ENCODE measurements at places on chromosomes 7 and 10. TPM values are rescaled to one million over a fixed set of nuclear protein-coding genes. Genes with fewer than 3 reads are reported as not detected.
A peak's percentile ranks its signal among the peaks of the same experiment; 100 is the strongest.

- no peak overlapping the region for H3K4me3 ChIP-seq
- no peaks in the 10 kb centered on the region for H3K36me3 ChIP-seq
- H3K27ac ChIP-seq = no peak overlapping the region
- no peak for DNase-seq
These were observed 76.6 kb downstream of the RBM33 start for GRCh38 chr7:155721056-155721455.

GRCh38 chr10:68508090-68508489 is 19.2 kb downstream of the SLC25A16 start:
- no peaks in the 10 kb centered on the region for H3K36me3 ChIP-seq
- H3K4me1 ChIP-seq = no peaks in the 10 kb centered on the region
- no peak overlapping the region for H3K4me3 ChIP-seq
- no peak for DNase-seq
- no peaks in the 10 kb centered on the region for H3K27me3 ChIP-seq

GRCh38 chr10:131852823-131853609 is 47.8 kb upstream of the PPP2R2D start:
- H3K4me3 ChIP-seq = no peak overlapping the region
- no peak for DNase-seq
- no peaks in the 10 kb centered on the region for H3K4me1 ChIP-seq
- no peaks in the 10 kb centered on the region for H3K36me3 ChIP-seq
- no peak overlapping the region for H3K27ac ChIP-seq

- DNase-seq = no peak
- peaks cover 20% of the 10 kb centered on the region for H3K4me1 ChIP-seq
- H3K27ac ChIP-seq = no peak overlapping the region
- no peaks in the 10 kb centered on the region for H3K36me3 ChIP-seq
These were observed 76.7 kb upstream of the EN2 start for GRCh38 chr7:155380976-155381851.

DNA sequence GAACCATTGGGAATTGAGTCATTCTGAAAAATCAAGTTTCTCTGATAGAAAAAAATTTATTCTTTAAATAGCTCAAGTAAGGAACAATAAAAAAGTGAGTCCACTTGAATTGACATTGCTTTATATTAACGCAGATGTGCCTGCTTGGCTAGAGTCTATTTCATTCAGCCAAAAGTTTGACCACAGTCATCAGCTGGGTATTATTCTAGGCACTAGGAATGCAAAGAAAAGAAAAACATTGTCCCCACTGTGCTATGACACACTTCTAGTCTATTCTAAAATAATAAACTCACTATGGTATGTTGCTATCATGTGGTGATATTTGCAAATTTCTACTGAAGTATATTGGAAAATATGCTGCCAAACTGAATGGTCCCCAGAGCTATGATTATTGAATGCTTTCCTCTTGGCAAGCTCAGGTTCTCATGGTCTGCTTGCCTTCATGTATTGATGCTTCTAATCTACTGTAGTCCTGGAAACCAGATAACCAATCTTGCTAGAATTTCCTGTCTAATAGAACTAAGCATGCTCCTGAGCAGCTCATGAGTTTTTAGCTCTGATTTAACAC is 8.3 kb downstream of the SFRP4 start:
- no peak overlapping the region for H3K4me3 ChIP-seq
- no peaks in the 10 kb centered on the region for H3K4me1 ChIP-seq
- no peak overlapping the region for H3K27ac ChIP-seq
- H3K27me3 ChIP-seq = no peaks in the 10 kb centered on the region
- H3K36me3 ChIP-seq = no peaks in the 10 kb centered on the region

DNA sequence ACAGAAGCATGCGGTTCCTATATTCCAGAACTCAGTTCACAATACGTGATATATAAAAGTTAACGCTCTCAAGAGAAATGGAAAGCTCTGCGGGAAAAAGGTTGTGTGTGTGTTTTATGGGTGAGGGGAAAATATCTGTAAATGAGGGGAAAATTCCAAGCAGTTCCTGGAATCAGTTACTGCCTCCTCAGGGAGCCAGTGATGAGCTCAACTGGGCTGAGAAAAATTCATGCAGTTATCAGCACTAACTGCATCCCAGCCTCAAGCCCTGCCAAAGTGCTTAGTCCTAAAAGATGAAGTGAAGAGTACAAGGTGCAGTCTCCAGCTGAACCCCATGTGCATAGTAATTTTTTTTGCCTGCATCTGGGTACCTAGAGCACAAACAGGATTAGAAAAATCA is 191.9 kb downstream of the CDK14 start:
- no peak overlapping the region for H3K4me3 ChIP-seq
- no peak for DNase-seq

- no peaks in the 10 kb centered on the region for H3K27me3 ChIP-seq
- no peaks in the 10 kb centered on the region for H3K36me3 ChIP-seq
- H3K27ac ChIP-seq = no peak overlapping the region
- DNase-seq = no peak
- no peak overlapping the region for H3K4me3 ChIP-seq
These were observed 17.6 kb upstream of the SCIN start for GRCh38 chr7:12552876-12553275.

DNA sequence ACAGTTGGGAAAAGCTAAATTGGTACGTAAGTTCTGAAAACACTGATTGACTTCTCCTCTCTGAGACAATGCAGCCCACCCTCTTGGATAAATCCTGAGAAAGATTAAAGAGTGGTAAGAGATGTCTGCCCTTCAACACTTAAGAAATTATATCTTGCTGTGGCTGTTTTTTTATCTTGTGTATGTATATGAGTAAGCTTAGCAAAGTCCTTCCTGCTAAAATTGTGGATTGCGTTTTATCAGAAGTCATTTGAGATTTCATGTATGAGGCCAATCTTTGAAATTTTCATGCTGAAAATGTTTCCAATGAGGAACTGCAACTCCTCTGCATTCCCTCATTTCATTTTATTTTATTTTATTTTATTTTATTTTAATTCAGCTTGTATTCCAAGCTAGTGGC is 106.2 kb upstream of the INHBA start:
- H3K4me3 ChIP-seq = no peak overlapping the region
- no peaks in the 10 kb centered on the region for H3K4me1 ChIP-seq
- no peak for DNase-seq
- no peaks in the 10 kb centered on the region for H3K36me3 ChIP-seq

GRCh38 chr7:44063547-44063893 is 1.8 kb downstream of the PGAM2 start:
- H3K4me3 ChIP-seq = no peak overlapping the region
- H3K36me3 ChIP-seq = no peaks in the 10 kb centered on the region
- no peaks in the 10 kb centered on the region for H3K4me1 ChIP-seq
- no peak for DNase-seq

GRCh38 chr7:87152897-87153641 is 816 bp downstream of the DMTF1 start:
- H3K36me3 ChIP-seq = no peaks in the 10 kb centered on the region
- peak overlapping the region; percentile 38 for H3K4me3 ChIP-seq
- H3K4me1 ChIP-seq = peaks cover 13% of the 10 kb centered on the region
- no peaks in the 10 kb centered on the region for H3K27me3 ChIP-seq
- H3K27ac ChIP-seq = peak overlapping the region; percentile 98

GRCh38 chr7:70135656-70136055 is 537.4 kb downstream of the AUTS2 start:
- no peak for DNase-seq
- no peak overlapping the region for H3K27ac ChIP-seq
- H3K27me3 ChIP-seq = no peaks in the 10 kb centered on the region
- H3K36me3 ChIP-seq = no peaks in the 10 kb centered on the region
- H3K4me3 ChIP-seq = no peak overlapping the region
- H3K4me1 ChIP-seq = no peaks in the 10 kb centered on the region

- no peak overlapping the region for H3K27ac ChIP-seq
- H3K4me1 ChIP-seq = peaks cover 7% of the 10 kb centered on the region
These were observed 29.9 kb downstream of the DCLRE1C start for GRCh38 chr10:14924013-14924412.

GRCh38 chr10:71578069-71578468 is 141.5 kb downstream of the C10orf105 start:
- no peaks in the 10 kb centered on the region for H3K27me3 ChIP-seq
- no peak overlapping the region for H3K27ac ChIP-seq
- DNase-seq = no peak
- no peaks in the 10 kb centered on the region for H3K36me3 ChIP-seq

DNA sequence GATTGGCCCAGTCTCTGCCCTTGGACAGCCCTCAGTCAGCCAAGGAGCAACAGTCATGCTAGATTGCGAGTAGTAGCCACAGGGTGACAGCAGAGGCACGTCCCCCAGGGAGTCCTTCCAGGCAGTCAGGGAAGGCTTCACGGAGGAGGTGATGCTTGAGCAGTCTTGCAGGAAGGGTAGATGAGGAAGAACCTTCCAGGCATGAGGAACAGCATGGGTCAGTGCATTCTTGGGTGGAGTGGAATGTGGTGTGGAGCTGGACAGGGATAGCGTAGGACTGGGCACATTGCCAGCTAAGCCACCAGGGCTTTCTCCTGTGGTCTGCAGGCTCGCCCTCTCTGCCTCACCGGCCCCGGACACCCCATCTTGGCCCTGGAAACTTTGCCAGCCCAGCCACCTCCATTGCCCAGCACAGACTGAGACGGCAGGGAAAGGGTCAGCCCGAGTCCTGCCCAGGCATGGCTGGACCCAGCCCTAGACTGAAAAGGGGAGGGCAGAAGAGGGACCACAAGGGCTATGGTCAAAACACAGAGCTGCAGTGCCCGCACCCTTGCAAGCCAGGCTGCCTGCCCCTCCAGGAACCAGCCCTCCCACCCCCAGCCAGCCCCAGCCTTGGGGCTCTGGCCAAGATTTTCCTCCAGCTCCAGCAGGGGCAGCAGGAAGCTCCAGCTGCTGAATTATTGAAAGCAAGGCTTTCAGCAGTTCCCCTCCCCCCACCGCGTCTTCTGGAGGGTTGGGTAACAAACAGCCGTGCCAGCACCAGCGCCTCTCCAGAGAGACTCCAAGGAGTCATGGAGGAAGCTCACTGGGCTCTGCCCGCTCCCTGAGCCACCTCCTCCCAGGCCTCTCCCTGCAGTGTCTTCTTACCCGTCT is 18.7 kb downstream of the SRRM3 start:
- peak; percentile 71 for DNase-seq
- H3K27me3 ChIP-seq = peaks cover 28% of the 10 kb centered on the region
- H3K36me3 ChIP-seq = no peaks in the 10 kb centered on the region
- no peaks in the 10 kb centered on the region for H3K4me1 ChIP-seq

- H3K4me3 ChIP-seq = no peak overlapping the region
- no peaks in the 10 kb centered on the region for H3K4me1 ChIP-seq
- no peak overlapping the region for H3K27ac ChIP-seq
- H3K27me3 ChIP-seq = no peaks in the 10 kb centered on the region
- no peaks in the 10 kb centered on the region for H3K36me3 ChIP-seq
These were observed 294.6 kb downstream of the PARD3 start for GRCh38 chr10:34520510-34520909.

GRCh38 chr10:30038781-30039536 is 20.4 kb downstream of the JCAD start:
- no peaks in the 10 kb centered on the region for H3K36me3 ChIP-seq
- DNase-seq = no peak
- H3K4me1 ChIP-seq = peaks cover 15% of the 10 kb centered on the region
- H3K27me3 ChIP-seq = no peaks in the 10 kb centered on the region
- H3K27ac ChIP-seq = no peak overlapping the region

DNA sequence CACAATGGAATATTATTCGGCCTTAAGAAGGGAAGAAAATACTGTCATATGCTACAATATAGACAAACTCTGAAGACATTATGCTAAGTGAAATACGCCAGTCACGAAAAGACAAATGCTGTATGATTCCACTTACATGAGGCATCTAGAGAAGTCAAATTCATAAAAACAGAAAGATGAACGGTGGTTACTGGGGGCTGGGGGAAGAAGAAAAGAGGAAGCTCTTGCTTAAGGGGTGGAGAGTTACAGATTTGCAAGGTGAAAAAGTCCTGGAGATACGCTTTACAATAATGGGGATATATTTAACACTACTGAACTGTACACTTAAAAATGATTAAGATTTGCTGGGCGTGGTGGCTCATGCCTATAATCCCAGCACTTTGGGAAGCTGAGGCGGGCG is 49.0 kb downstream of the PSMC2 start:
- no peak for DNase-seq
- H3K36me3 ChIP-seq = no peaks in the 10 kb centered on the region
- H3K4me1 ChIP-seq = peaks cover 3% of the 10 kb centered on the region
- no peaks in the 10 kb centered on the region for H3K27me3 ChIP-seq
- H3K27ac ChIP-seq = no peak overlapping the region
- no peak overlapping the region for H3K4me3 ChIP-seq

- no peak overlapping the region for H3K4me3 ChIP-seq
- H3K4me1 ChIP-seq = peaks cover 17% of the 10 kb centered on the region
- H3K27ac ChIP-seq = no peak overlapping the region
- DNase-seq = no peak
- no peaks in the 10 kb centered on the region for H3K36me3 ChIP-seq
These were observed 13.9 kb downstream of the NAPEPLD start for GRCh38 chr7:103134836-103135554.

GRCh38 chr10:18423058-18423637 is 228.2 kb downstream of the NSUN6 start:
- H3K27me3 ChIP-seq = no peaks in the 10 kb centered on the region
- no peaks in the 10 kb centered on the region for H3K36me3 ChIP-seq
- DNase-seq = no peak
- no peak overlapping the region for H3K27ac ChIP-seq

- no peak overlapping the region for H3K27ac ChIP-seq
- no peaks in the 10 kb centered on the region for H3K27me3 ChIP-seq
- H3K4me1 ChIP-seq = no peaks in the 10 kb centered on the region
- no peak for DNase-seq
- H3K4me3 ChIP-seq = no peak overlapping the region
These were observed 156.6 kb upstream of the SEMA3D start for GRCh38 chr7:85343484-85343883.

DNA sequence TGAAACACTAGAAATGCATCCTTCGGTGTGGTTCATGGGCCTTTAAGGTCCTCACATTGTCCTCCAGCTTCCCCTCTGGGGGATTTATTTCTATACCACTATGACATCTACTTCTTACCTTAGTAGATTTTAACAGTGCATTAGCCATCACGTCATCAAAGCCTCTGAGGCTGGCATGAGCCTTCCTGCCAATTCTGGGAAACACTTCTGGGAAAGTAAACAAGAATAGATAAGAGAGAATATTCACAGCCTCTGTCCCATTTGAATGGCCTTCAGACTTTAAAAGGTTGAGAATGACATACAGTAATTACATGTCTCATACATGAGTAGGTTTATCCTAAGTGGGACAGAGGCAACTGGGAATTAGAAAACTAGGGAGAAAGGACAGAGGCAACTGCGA is 89.7 kb downstream of the AMPH start:
- H3K27ac ChIP-seq = no peak overlapping the region
- no peaks in the 10 kb centered on the region for H3K27me3 ChIP-seq
- H3K4me3 ChIP-seq = no peak overlapping the region
- DNase-seq = no peak
- no peaks in the 10 kb centered on the region for H3K4me1 ChIP-seq

The C7orf57 gene
- polyA plus RNA-seq = not detected

The LRRC18 gene
- not detected for polyA plus RNA-seq

The GHRHR gene
- not detected for polyA plus RNA-seq

The TCAF2 gene
- polyA plus RNA-seq = 1.7 TPM

The TFEC gene
- polyA plus RNA-seq = 11.8 TPM

The SPOCK2 gene
- polyA plus RNA-seq = 3.1 TPM

The KCNMA1 gene
- polyA plus RNA-seq = 73.3 TPM

The UBTD1 gene
- 37.1 TPM for polyA plus RNA-seq

The ZNF25 gene
- polyA plus RNA-seq = 2.2 TPM
